ACHN (cell line): ENCODE measurements at places on chromosomes 7 and 10.

DNA sequence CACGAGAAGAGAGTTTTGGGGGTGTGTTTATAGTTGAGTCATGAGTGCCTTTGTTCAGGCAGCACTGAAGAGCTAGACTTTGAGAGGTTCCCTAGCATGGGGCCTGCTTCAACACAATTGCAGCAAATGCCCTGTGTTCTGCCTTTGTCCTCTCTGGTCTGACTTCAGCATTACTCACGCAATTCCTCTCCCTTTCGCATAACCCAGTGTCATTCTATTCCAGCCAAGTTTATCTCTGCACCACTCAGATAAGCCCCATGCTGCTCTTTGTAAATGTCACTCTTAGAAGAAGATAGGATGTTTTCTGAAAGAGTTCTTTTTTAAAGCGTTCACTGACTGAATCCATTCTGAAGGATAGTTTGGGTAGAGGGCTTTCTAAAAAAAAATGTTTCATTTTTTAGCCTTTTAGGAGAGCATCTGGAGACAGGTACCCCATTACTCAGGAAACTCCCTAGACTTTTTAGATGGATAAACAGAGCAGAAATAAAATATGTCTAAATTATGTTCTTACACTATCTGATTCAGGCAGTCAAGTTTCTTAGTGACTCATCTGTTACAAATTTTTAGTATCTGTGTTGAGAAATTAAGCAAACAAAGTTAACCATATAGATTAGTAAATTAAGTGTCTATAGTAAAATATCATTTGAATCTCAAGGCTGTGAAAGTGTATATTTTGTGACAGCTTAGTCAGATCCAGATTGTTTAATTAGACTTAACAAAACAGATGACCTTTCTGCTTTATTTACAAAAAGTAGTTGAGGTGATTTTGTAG lies 318.5 kb downstream of the GPR158 start:
- DNase-seq: no peak

- DNase-seq: no peak
Measured at GRCh38 chr10:67114945-67115344, 189.1 kb downstream of the LRRTM3 start.

GRCh38 chr7:34038816-34039470 lies 133.6 kb downstream of the BMPER start:
- DNase-seq: no peak

GRCh38 chr10:26566525-26567350 lies 128.6 kb downstream of the APBB1IP start:
- no peak for DNase-seq

DNA sequence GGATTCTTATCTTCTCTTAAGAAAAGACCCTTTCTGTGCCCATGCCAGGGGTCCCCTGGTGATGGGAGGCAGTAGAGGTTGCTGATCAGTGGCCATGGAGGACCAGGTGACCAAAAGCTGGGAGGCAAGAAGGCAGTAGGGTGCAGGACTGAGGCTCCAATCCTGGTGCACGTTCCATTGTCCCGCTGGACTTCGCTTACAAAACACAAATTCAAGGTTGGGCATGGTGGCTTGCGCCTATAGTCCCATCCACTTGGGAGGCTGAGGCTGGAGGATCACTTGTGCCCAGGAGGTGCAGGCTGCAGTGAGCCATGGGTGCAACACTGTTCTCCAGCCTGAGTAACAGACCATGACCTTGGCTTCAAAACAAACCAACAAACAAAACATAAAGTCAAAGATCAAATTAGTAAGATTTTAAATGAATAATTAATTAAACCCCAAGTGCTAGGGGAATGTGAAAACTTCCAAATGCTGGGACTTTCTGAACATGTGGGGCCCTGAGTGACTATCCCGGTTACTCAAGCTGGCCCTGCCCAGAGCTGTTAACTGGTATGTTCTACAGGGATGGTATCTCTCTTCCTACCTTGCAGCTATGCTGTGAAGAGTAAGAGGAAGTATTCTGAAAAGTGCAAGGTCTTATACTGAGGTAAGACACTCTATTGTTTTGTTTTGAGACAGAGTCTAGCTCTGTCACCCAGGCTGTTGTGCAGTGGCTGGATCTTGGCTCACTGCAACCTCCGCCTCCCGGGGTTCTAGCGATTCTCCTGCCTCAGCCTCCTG lies 97.6 kb downstream of the LYZL2 start:
- no peak for DNase-seq

GRCh38 chr7:23247603-23248335 lies 1.2 kb downstream of the GPNMB start:
- no peak for DNase-seq

DNA sequence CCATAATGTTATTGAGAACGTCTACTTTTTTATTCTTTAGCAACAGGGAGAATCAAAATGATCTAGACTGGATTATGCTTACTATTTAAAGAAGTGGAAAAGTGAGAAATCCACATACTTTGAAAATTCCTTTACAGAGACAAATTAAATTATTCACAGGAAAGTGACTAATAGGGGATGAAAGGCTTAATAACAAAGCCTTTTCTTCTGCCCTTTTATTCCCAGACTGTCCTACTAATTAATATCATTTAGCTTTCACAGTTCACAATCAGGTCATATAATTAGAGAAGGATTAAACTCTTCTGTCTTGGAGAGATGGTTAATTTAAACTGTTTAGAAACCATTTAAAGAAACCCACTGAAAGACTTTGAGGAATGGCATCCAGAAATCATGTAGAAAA lies 58.8 kb downstream of the ARL4A start:
- DNase-seq: no peak

GRCh38 chr10:49389361-49389933 lies 6.4 kb downstream of the DRGX start:
- DNase-seq: no peak

- DNase-seq: no peak
Measured at GRCh38 chr10:72913287-72913686, 19.7 kb downstream of the OIT3 start.

GRCh38 chr10:43203448-43204041 lies 63.3 kb downstream of the RASGEF1A start:
- no peak for DNase-seq

- DNase-seq: no peak
Measured at GRCh38 chr7:115471891-115472290, 550.0 kb downstream of the MDFIC start.

GRCh38 chr10:22473044-22473443 lies 127.7 kb downstream of the SPAG6 start:
- DNase-seq: no peak

- peak; percentile 46 for DNase-seq
Measured at GRCh38 chr7:79741684-79742083, 288.2 kb upstream of the MAGI2 start.

- no peak for DNase-seq
Measured at GRCh38 chr10:100968062-100968736, 1.1 kb upstream of the SEMA4G start.

GRCh38 chr7:73642834-73643233 lies 18.5 kb upstream of the MLXIPL start:
- no peak for DNase-seq

DNA sequence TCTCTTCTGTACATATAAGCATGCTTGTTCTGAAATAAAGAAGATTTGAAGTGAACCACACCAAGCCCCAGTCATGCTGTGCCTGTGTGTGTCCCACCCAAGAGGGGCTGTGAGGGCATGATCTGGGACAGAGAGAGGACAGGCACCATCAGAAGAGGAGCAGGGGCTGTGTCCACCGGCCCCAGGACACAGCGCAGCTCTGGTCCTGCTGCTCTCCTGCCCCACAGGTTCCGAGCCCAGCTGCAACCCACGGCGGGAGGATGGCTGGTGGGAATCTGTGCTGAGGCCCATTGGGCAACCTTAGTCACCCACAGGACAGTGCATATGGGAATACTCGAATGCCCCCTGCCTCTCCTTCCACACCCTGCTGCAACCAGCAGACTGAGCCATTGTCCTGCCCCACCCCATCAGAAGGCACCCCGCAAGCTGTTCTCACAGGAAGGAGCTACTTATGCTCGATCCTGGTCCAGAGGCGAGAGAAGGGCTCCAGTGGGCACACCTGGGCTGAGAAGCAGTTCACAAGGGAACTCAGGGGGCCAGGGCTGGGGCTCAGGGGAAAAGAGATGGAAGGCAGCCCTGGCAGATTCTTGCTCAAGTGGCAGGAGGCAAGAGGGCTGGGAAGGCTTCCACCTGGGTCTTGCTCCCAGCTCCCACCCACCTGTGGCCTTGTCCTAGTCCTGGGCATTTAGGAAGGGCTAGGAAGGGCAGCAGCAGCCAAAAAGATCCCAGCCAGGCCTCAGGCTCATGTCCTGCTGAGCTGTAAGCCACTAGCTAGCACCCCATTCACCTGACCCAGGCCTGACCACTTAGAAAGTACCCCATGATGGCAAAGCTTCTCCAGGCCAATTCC lies 31.9 kb downstream of the LDB3 start:
- no peak for DNase-seq

- no peak for DNase-seq
Measured at GRCh38 chr7:81577642-81578340, 192.1 kb downstream of the HGF start.

DNA sequence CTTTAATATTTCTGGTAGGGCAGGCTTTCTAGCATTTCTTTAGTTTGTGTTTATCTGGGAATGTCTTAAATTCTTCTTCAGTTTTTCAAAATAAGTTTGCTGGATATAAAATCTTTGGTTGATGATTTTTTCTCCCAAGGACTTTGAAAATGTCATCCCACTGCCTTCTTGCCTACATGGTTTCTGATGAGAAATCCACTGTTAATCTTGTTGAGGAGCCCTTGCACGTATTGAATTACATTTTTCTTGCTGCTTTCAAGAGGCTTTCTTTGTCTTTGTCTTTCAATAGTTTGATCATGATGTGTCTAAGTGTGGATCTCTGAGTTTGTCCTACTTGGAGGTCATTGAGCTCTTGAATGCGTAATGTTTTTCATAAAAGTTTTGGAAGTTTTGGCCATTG lies 66.0 kb downstream of the CASD1 start:
- no peak for DNase-seq

DNA sequence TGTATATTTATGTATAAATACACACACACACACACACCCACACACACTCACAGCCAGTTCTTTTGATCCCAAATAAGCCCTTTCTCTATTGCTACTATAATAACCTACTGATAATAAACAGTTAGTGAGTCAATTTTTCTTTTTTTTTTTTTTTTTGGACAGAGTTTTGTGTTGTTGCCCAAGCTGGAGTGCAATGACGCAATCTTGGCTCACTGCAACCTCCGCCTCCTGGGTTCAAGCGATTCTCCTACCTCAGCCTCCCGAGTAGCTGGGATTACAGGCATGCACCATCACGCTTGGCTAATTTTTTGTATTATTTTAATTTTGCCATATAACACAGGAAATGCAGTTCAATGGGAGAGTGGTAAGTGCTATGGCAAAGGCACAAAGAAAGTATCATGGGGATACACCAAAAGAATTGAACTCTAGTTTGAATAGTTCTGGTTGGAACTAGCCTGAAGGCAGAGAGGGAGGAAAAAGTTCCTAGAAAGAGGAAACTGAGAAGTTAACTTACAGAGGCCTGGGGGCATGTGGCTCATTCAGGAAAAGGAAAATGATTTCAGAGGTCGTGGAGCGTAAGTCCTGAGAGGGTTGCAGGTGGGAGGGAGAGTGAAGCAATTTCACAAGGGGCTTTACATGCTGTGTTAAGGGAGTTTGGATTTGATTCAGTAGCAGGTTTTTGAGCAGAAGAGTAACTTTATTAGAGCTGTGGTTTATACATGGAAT lies 44.4 kb upstream of the JCAD start:
- no peak for DNase-seq

DNA sequence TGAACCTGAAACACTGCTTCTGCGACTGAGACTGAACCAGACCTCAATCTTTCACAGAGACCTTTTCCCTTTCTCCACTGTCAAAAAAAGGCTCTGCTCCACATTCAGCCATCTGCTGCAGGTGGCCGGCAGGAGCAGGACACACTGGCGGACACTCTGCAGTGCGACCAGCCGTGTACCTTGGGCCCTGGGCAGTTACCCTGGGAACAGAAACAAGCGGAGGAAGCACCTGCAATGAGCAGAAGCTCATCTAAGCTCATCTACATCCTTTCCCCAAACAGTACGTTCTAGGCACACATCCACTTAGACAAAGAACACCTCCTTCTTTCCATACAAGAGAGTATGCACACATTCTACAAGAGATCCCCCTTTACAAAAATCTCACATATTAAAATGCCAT lies 22.8 kb downstream of the VOPP1 start:
- DNase-seq: no peak

GRCh38 chr7:99109108-99110051 lies 34.5 kb downstream of the SMURF1 start:
- DNase-seq: no peak

DNA sequence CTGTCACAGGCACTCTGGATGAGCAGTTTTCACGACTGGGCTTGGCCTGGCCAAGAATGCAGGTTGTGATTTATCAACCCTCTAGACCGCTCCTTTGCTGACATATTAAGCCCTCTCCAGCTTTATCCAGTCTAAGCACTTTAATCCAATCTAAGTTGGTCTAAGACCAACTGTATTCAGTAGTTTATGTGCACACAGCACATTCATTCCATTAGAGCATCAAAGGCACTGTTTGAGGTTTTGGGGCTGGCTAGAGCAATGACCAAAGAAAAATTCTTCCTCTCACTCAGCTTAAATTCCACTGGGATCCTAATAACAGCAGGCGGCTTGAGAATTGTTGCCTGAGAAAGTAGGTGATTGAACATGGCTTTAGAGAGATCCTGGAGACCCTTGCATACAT lies 176.0 kb upstream of the INSYN2A start:
- DNase-seq: no peak

DNA sequence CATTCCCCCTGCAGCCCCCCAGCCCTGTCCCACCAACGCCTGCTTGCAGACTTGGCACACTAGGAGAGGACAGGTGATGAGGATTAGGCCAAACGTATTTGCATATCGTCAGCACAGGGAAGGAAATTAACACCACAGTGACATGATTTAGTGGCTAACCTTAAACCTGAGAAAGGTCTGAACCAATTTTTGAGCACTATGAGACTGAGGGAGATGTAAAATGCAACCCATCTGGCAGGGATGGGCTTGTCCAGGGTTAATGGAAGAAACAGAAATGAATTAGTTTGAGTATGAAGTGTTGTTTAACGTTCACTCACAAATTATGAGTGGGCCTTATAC lies 183.6 kb downstream of the TAX1BP1 start:
- no peak for DNase-seq

- no peak for DNase-seq
Measured at GRCh38 chr10:73950155-73950948, 39.4 kb downstream of the PLAU start.

- no peak for DNase-seq
Measured at GRCh38 chr10:129916506-129916995, 47.5 kb downstream of the EBF3 start.

- peak; percentile 42 for DNase-seq
Measured at GRCh38 chr10:96998329-96998888, 166.3 kb downstream of the LCOR start.
